ENCODE measurements at places on chromosomes 11 and 22.

- DNase-seq = no peak
These were observed 81.5 kb downstream of the TRMU start for GRCh38 chr22:46416891-46417580.

DNA sequence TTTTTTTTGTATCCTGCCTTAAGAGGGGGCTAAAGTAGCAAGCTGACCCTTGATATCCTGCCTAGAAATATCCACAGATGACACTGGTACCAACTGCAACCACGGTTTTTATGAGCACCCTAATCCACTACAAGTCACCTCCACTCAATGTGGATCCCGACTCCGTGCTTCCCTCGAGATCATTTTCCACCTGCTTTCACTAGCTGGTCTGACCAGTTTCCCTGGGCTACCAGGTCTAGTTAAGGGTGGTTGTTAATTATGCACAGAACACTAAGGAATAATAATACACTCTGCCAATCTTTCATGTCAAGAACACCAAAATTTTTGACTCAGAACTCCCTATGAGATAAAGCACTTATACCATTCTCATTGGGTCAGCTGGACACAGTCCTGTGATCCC lies 82.3 kb downstream of the ABTB2 start:
- no peak for DNase-seq

- no peak for DNase-seq
These were observed 23.0 kb downstream of the MOGAT2 start for GRCh38 chr11:75740681-75741080.

- no peak for DNase-seq
These were observed 421.6 kb downstream of the METTL15 start for GRCh38 chr11:28529540-28530410.

DNA sequence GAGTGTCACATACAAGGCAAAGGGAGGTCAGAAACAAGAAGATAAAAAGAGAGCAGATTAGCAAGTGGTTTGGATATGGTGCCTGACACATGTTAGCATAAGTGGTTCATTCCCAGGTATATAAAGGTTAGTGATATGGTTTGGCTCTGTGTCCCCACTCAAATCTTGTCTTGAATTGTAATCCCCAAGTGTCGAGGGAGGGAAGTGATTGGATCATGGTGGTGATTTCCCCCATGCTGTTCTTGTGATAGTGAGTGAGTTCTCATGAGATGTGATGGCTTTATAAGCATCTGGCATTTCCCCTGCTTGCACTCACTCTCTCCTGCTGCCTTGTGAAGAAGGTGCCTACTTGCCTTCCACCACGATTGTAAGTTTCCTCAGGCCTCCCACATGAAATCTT lies 12.1 kb upstream of the DKK3 start:
- no peak for DNase-seq

- peak; percentile 15 for DNase-seq
These were observed 2.6 kb upstream of the SUN2 start for GRCh38 chr22:38758276-38758945.

GRCh38 chr11:62487738-62488551 lies 58.7 kb downstream of the AHNAK start:
- DNase-seq = no peak

DNA sequence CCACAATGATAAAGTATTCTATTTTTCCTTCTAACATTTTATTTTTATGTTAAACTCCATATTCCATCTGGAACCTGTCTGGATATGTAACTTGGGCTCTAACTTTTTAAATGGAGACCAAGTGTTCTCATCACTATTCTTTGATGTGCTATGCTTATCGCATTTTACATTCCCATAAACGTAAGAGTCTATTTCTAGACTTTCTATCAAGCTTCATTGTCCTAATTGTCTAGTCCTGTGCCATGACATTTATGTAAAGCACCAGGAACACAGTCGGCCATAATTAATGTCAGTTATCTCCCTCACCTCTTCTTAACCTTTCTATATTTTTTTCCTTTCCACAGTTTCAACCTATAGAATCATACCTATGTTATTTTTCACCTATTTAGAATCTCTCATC lies 113.9 kb upstream of the TEAD1 start:
- DNase-seq = no peak

DNA sequence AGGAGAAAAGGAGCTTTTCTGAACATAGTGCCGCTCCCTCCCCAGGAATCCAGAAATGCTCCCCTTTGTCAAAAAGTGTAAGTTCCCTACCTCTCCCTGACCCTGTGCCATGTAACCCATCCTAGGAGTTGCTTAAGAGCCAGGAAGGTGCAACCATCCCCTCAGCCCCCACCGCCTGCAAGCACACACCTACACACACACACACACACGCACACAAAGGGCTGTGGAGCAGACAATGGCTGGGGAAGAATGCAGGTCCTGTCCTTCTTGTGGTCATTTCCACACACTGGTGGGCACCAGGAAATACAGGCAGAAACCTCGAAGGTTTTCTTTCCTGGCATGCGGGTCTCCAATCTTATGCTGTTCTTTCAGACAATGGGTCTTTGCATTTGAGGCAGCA lies 1.2 kb downstream of the P2RX3 start:
- DNase-seq = no peak

DNA sequence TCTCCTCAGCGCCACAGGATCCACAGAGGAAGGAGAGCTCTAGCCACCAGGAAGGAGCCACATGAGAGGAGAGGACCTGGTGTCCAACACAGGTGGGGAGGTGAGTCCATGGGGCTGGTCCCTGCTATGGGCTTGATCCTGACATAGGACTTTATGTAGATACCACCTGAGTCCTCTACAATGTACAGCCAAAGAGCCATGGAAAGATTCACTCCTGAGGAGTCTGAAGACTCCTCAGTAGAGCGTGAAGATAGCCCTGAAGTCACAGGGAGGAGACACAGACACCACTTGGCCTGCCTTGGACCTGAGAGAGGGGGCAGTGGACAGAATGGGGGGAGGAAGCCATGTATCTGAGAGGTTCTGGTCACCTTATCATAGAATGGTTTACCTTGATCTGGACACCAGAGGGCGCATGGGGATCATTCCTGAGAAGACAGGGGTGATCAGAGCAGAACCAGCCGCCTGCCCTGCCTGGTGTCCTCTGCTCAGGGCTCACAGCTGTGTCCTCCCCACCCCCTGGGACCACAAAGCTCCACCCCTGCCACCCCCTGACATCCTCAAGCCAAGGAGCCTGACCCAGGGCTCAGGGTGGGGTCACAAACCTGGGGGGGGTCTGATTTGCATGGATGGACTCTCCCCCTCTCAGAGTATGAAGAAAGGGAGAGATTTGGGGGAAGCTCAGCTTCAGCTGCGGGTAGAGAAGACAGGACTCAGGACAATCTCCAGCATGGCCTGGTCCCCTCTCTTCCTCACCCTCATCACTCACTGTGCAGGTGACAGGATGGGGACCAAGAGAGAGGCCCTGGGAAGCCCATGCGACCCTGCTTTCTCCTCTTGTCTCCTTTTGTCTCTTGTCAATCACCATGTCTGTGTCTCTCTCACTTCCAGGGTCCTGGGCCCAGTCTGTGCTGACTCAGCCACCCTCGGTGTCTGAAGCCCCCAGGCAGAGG lies 77.0 kb downstream of the ZNF280B start:
- DNase-seq = peak; percentile 21

GRCh38 chr11:12845163-12845562 lies 164.0 kb upstream of the RASSF10 start:
- DNase-seq = no peak

- no peak for DNase-seq
These were observed 38.0 kb upstream of the TBCEL start for GRCh38 chr11:120985718-120986569.

Measured in stimulated activated CD8-positive, alpha-beta memory T cell treated with anti-CD3 and anti-CD28 coated beads, Interleukin-15, amount 100 ng/mL, for 24 hours (primary cell).